ENCODE measurements at places on chromosomes 4 and X.

- no peak for DNase-seq
These were observed 58.2 kb upstream of the MXD4 start for GRCh38 chr4:2320152-2320551.

GRCh38 chr4:148060264-148061140, 328.6 kb downstream of the ARHGAP10 start:
- no peak for DNase-seq

DNA sequence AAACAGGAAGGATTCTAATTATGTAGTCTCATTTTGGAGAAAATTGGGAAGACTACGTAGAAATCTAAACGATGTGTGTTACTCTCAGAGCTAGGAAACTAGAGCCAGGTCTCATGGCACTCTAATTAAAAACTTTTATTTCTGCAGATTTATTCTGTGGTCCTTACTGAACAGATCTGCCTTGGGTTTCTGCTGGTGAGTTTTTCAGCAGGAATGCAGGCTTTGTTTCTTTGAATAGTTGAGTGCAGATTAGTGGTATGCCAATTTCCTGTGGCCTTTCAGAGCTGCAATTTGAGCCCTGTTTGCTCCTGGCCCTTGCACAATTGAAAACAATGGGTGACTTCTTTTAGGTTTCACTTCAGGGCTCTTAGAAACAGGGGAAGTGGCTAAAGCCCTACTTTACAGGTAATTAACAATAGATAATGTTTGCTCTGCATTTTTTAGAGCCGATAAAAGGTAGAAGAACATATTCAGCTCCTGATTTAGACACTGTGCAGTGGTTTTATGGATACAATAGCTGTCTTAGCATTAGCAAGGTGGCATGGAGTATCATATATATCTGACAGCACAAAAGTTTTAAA, 21.8 kb downstream of the SPRY1 start:
- no peak for DNase-seq

DNA sequence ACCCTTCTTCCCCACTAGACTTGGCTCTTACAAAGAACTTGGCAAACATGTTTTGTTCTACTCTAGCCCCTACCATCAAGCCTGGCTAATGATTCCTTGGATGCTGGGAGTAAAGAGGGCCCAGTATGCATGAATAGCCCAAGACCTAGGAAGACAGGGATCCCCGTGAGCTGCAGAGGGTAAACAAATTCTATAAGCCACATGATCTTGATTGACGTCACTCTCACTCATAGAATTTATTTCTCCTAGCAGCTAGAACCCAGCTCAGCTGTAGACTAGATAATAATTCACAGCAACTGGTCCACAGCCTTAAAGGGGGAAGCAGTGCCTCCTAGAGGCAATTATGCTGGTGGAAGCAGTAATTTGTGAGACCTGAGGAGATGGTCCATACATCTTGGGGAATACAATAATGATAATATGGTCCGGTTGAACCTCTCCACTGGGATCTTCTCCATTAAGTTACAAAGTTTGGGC, 16.1 kb upstream of the USO1 start:
- DNase-seq = no peak

- no peak for DNase-seq
These were observed 399.0 kb upstream of the AGA start for GRCh38 chr4:177841258-177841657.

GRCh38 chrX:18677161-18677869, 5.4 kb upstream of the RS1 start:
- DNase-seq = no peak

DNA sequence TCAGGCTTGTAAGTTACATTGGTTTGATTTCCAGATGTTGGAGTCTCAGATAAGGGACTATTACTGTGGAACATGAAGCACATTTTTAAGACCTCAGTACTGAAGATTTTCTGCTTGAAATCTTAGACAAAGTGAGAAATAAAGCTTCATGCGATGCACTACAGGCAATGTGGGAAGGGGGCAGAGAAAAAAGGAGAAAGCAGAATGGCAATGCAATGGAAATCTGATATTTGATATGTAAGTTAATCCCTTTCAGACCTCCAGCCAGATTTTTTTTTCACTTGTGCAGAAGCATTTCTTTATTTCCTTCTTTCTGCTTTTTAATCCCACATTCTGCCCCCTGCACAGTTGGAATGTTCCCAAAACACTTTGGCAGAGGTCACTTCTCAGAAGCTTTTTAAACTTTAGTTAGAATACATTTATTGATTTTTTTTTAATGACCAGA, 174.3 kb downstream of the ADGRL3 start:
- DNase-seq = no peak
